ENCODE measurements at places on chromosomes 12 and 14.

DNA sequence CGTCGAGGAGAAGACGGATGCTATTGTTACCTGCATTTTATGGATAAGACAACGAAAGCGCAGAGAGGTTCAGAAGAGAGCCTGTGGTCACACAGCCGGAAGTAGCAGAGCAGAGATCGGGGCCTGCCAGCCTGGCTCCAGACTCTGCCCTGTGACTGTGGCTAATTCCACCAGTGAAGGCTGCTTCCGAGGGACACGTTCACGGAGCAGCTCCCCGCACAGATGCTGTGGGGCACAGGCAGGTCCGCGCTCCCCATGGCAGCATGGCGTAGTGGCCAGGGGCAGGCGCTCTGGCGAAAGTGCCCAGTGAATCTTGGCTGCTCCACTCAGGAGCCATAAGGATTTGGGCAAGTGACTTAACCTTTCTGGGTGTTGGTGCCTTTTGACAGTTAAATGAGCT lies 9.8 kb downstream of the RIMBP2 start:
- no peak for DNase-seq

GRCh38 chr14:104957146-104958113 lies 20.7 kb downstream of the AHNAK2 start:
- no peak for DNase-seq

- no peak for DNase-seq
Observed at GRCh38 chr14:54083549-54084239, 127.1 kb upstream of the BMP4 start.

GRCh38 chr14:105168979-105169507 lies 467 bp upstream of the JAG2 start:
- DNase-seq: peak; percentile 71

DNA sequence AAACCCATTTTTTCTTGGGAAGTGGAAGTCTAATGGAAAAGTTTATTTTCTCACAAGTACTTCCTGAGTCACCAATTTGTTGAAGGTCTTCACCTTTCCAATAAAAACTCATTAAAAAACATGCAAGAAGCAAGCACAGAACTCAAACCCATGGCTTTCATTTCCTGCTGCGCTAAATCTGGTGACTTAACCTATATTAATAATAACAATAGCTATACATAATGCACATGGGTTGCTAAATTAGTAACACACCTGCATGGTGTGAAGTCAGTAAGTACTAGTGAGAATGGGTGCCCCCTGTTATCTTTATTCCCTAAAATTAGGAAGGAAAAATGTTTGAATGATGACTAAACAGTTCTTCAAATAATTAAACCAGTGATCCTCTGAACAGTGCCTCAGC lies 52.3 kb downstream of the PPP2R5C start:
- no peak for DNase-seq

DNA sequence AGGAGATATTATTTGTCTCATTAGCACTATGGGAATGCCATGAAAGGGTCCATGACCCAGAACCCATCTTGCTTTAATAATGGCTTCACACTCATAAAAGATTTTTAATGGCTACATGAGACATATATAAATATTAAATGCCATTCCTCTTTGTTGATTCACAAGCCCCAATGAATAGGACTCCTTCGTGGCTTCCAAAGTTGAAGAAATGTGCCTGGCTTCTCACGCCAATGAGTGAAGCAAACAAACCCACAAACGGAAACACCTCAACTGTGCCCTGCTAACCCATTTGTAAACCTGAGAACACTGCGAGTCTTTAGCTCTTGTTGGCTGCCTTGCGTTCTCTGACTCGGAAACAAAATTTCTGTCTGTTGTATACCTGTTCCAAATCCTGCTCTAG lies 381.7 kb upstream of the DDHD1 start:
- no peak for DNase-seq

GRCh38 chr14:69887740-69888657 lies 8.8 kb downstream of the SMOC1 start:
- DNase-seq: no peak

GRCh38 chr12:88306471-88307069 lies 164.5 kb downstream of the TMTC3 start:
- DNase-seq: no peak

DNA sequence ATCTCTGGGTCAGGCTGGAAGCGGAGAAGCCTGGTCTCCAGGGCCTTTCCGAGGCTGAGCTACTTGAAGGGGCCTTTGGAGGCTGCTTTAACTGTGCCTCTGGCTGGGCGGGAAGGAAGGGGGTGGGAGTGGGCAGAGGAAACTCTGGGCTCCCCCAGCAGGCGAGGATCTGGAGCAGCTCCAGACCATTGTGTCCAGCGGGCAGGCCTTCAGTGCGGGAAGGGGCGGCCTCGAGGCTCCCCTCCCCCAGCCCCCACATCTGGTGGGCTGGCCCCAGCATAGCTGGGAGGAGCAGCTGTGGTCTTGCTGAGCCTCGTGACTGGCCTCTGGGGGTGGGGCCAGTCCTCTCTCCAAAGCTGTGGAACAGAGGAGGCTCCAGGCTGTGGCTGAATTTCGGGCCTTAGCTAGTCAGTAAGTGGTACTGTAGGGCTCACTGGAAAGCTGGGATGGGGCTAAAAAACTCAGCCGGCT lies 3.4 kb downstream of the TAMALIN start:
- peak; percentile 42 for DNase-seq

GRCh38 chr12:11822081-11822834 lies 172.8 kb downstream of the ETV6 start:
- no peak for DNase-seq

GRCh38 chr12:62800707-62801400 lies 134.1 kb downstream of the PPM1H start:
- DNase-seq: no peak

DNA sequence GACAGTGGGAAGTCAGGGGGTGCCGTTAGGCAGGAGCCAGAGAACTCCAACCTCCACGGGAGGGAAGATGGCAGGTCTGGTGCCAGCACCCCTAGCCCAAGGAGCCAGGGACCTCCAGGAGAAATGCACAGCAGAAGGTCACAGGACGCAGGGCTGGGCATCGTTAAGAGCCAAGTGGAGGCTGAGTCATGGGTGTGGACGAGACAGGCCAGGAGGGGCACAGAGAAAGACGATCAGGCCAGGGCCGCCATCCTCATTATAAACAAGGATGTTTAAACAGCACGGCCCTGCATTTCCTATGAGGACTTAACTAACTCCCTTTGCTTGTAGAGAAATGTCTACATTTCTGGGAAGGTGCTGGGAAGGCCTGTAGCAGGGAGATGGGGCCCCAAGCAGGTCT lies 77.9 kb upstream of the FZD10 start:
- DNase-seq: no peak

DNA sequence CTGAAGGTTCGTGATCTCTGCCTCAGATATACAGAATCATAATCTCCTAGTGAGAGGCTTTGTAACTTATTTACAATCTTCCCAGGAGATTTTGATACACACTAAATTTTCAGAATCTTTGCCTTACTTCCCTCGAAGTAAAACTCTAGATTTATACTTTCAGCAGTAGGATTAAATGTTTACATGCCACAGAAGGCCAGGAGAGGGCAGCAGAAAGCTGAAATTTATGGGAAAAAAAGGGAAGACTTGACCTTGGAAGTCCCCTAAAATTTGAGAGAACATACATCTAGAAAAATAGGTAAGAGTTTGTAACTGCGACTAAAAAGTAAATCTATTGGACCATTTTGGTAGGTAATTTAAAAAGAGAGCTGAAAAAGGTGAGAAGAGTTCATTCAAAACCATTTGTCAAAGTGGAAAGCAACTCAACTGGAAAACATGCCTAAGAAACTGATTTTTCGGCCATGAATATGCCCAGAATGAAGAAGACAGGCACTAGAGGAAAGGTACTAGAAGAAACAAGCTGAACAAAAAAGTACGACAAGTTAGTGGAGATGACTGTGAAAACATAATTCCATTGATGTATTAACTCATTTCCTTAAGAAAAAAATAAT lies 242.0 kb upstream of the MDGA2 start:
- DNase-seq: peak; percentile 10

- no peak for DNase-seq
Observed at GRCh38 chr12:114038962-114039361, 72.8 kb upstream of the RBM19 start.

GRCh38 chr12:124508381-124509079 lies 58.9 kb downstream of the NCOR2 start:
- no peak for DNase-seq

- no peak for DNase-seq
Observed at GRCh38 chr12:110649341-110649847, 35.5 kb downstream of the TCTN1 start.

DNA sequence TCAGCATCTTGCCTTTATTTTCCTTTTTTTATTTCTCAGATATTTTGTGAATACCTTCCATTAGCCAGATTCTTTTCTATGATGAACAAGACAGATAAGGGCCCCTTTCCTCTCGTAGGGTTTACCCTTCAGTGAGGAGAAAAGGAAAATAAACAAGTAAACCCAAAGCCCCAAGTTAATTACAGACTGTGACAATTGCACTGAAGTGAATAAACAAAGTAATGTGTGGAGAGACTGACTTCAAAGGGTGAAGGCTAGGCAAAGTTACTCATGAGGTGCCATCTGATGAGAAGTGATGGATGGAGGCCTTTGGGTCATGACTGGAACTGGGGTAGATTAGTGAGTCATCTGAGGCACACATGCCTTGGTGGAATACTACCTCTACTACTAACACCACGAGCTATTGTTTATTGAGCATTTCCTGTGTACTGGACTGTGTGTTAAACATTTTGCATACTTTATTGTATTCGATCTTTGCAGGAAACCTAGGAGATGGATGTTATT lies 143.4 kb upstream of the PRICKLE1 start:
- no peak for DNase-seq

- no peak for DNase-seq
Observed at GRCh38 chr12:56437430-56438176, 11.6 kb downstream of the TIMELESS start.

DNA sequence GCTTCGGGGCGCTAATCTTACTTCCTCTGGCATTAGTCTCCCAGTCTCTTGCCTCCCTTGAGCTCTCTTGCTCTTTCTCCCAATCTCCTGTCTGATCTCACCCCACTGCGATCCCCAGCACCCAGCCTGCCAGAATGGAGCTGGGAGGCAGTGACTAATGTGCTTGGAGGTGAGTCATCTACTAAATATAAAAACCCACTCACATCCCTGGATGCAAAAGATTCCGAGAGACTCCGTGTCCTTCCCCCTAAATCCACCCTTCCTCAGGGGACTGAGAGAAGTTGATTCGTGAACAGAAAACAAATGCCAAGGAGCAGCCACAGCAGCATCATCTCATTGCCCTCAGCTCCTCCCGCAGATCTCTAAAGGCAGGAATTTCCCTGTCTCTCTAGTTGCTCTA lies 45.7 kb upstream of the KCNA5 start:
- DNase-seq: no peak

GRCh38 chr14:87869619-87870583 lies 123.1 kb downstream of the GALC start:
- DNase-seq: no peak

GRCh38 chr14:55416866-55417265 lies 5.2 kb upstream of the ATG14 start:
- peak; percentile 30 for DNase-seq

DNA sequence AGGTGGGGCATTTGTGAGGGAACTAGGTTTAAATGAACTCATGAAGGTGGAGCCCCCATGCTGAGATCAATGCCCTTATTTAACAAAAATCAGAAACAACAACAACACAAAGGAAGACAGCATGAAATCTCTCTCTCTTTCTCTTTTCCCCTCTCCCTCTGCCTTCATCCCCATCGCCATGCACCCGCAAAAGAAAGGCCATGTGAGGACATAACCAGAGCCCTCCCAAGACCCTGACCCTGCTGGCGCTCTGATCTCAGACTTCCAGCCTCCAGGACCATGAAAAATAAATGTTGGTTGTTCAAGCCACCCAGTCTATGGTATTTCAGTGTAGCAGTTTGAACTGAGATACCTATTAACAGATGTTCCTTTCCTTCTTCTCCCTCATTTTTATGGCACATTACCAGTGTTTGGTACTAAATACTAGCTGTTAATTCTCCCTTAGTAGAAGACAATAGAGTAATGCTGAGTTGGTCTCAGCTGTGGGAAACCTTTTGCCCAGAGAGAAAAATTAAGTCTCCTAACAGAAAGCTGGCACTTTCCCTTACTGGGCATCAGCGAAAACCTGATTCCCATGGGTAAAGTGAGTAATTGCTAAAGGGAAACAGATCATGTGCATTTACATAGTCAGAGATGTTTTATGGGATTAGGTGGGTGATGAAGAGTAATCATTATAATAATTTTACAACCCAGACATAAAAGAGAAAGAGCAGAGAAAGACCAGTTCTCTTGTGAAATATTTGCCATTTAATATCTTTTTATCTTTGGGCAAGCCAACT lies 264.0 kb upstream of the PLEKHG7 start:
- DNase-seq: no peak

GRCh38 chr14:73760598-73761586 lies 46.7 kb upstream of the PNMA1 start:
- no peak for DNase-seq

DNA sequence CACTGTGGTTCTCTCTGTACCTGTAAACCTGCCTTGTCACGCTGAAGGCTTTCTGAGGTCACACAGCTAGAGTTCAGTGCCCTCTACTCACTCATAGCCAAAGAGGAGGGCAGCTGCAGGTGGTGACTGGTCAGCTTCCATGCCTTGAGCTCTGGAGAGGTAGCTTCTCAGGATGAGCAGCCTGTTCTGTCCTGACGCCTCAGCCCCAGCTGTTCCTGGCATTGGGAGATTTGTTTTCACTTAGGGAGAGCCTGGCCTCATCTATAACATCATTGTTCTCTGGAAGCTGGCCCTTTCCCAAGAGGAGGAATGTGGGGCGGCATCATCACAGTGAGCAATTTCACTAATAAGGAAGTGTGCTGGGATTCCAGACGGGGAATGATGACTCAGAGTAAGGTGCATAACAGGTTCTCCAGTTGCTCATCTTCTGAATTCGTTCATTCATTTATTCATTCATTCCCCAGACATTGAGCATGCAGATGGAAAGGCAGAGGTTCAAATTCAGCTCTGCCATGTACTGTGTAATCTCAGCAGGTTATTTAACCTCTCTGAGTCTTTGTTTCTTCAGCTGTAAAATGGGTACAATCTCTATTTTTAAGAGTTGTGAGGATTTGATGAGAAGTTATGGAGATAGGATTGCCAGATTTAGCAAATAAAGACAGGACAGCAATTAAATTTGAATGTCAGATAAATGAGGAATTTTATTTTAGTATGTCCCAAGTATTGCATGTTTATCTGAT lies 255.8 kb upstream of the CRY1 start:
- DNase-seq: no peak
